ENCODE measurements at places on chromosomes 12 and 14.

- no peak for DNase-seq
Observed at GRCh38 chr12:50090391-50090790, 5.2 kb downstream of the SMARCD1 start.

DNA sequence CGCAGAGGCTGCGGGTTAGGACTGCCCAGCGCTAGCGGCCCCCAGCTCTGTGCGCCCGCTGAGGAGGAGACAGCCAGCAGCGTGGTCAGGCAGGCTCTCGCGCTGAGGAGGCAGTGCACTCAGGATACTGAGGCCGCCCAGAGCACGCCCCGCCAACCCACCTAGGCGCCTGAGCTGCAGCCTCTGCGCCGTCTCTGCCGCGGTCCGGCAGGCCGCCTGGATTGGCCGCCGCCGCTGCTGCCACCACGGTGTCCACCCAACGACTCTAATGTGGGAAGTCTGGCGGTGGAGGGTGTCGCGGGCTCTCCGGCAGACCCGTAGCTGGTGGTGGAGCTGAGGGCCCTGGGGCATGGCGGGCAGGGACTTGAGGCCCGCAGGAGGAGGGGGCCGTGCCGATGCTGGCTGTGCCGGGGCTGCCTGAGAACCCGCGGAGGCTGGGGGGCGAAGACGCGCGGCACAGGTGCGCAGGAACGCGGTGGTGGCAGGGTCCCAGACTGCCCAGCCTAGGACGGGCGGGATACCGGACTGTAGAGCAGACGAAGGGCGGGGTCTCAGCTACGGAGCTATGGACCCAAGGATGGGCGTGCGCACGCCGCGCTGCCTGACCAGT lies 69.9 kb downstream of the ASCL4 start:
- peak; percentile 16 for DNase-seq

- DNase-seq, result no peak
Observed at GRCh38 chr12:117300174-117300573, 61.3 kb downstream of the NOS1 start.

DNA sequence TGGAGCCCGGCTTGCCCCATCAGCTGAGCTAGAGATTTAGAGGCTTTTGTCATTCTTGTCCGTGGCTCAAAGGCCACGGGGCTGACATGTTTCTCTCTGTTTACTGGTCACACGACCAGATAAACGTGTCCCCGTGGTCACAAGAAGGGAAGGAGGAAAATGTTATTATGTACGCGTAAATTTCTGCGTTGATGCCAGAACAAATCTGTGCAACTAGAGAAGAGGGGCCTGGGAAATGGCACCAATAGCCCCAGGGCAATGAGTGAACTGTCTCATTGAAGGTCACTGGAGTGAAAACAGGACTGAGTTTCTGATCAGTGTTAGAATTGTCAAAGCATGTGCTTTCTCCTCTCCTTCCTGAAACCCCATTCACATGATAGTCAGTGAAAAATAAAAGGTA lies 25.3 kb downstream of the OAS2 start:
- DNase-seq, result no peak

DNA sequence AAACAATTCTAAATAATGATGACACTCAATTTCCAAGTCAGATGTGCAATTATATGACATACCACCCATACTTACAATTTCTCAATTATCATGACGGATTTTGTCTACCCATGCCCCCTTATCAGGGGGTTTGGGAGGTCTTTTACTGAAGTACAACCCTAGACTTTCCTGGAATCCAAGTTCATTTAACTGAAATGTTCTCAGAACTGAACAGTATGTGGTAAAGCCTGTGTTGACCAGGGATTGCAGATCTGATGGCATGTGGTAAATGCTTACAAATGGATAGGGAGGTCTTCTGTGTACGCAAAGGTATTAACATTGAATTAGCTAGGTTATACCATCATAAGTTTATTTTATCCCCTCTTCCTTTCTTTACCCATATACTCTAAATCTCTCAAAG lies 281.8 kb downstream of the CEP128 start:
- no peak for DNase-seq

GRCh38 chr12:77089686-77090220 lies 24.4 kb upstream of the E2F7 start:
- no peak for DNase-seq

- no peak for DNase-seq
Observed at GRCh38 chr12:18431771-18432170, 170.5 kb downstream of the PIK3C2G start.

DNA sequence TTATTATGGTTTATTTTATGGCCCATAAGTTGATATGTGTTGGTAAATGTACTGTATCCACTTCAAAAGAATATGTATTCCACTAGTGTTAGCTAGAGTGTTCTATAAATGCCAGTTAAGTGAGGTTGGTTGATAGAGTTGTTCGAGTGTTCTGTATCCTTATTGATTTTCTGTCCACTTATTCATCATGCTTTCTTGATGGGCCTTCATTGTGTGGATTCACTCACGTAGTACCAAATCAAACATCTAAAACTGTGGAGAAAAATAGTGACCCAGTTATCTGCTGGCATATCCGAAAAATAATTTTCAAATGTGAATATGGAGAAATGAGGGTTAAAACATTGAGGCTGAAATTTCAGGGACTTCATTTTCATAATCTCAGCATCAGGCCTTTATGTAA lies 230.4 kb downstream of the TRHDE start:
- no peak for DNase-seq

All from neural crest cell (in vitro differentiated cells).